ENCODE measurements at places on chromosomes 16 and 17. TPM values are rescaled to one million over a fixed set of nuclear protein-coding genes. Genes with fewer than 3 reads are reported as not detected.

DNA sequence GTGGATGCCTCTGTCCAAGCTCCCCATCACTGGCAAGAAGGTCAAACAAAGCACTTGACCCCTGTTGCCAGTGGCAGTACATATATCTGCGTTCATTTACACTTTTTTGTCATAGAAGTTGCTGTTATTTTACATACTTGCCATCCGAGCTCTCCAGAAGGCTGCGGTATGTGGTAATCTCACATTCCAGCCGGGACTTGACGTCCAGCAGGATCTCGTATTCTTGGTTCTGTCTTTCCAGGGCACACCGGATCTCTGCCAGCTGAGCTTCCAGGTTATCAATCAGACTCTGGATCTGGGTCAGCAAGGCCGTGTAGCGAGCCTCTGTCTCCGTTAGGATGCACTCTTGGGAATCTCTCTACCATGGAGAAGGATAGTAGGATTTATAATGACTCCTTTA is 6.6 kb downstream of the KRT39 start:
- no peak for DNase-seq

GRCh38 chr17:8366231-8366630 is 10.3 kb downstream of the KRABD2 start:
- no peak for DNase-seq

Gene SMIM36
- not detected for total RNA-seq

Gene RPH3AL
- 2.9 TPM for total RNA-seq

Gene SLC16A11
- 0.29 TPM for total RNA-seq

Gene KRT33A
- not detected for total RNA-seq

All from osteoblast (primary cell).